ENCODE measurements at places on chromosomes 1 and 21.

- DNase-seq = no peak
These were observed 139.6 kb downstream of the AKT3 start for GRCh38 chr1:243710467-243710866.

GRCh38 chr1:185998391-185998790 lies 264.2 kb downstream of the HMCN1 start:
- no peak for DNase-seq

- DNase-seq = no peak
These were observed 4.2 kb upstream of the ZNF496 start for GRCh38 chr1:247335882-247336281.

DNA sequence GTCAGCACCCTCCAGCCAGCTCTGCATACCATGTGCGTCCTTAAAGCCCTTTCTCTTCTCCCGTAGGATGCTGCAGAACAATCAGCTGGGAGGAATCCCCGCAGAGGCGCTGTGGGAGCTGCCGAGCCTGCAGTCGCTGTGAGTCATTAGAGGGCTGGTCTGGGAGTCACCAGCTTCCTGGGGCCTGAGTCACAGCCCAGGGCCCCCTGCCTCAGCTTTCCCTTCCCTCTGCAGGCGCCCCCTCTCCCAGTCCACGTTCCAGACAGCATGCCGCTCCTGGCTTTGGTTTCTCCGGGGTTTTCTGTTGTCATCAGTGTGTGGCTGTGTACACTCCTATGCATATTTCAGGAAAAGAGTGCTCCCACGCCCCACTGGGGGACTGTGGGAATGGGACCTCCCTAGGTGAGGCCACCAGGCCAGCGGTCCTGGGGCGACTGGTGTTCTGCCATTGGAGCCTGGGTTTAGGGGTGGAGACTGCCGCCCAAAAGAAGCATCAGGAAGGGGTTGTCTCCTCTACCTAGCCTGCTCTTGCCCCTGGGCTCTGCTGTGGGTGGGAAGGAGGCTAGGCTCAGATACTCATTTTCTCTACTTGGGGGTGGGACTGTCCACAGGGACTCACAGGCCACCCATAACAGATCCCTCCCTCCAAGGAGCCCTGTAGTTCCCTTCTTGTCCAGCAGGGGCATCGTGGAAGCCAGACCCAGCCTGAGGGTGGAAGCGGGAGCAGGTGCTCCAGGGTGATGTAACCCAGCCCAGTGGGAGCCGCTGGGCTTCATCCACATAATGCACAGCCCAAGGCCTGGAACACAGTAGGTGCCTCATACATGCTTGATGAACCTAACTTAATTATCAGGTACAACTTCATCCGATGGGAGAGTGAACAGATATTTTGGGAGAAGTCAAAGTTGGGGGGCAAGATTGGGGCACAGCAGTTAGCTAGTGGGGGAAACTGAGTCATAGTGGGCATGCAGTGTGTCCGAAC lies 42.5 kb downstream of the LGR6 start:
- peak; percentile 73 for DNase-seq

DNA sequence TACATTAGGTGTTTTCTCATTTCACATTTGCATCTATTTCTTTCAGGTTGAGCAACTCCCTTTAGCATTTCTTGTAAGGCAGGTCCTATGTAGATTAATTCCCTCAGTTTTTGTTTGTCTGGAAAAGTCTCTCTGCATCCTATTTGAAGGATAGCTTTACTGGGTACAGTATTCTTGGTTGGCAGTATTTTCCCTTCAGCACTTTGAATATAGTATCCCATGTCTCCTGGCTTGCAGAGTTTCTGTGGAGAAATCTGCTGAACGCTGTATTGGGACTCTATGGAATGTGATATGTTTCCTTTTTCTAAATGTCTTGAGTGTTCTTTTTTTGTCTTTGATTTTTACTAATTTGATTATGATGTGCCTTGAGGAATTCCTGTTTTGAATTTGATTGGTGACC lies 28.9 kb upstream of the FAM163A start:
- no peak for DNase-seq

GRCh38 chr1:246609632-246610031 lies 43.4 kb downstream of the CNST start:
- DNase-seq = no peak

DNA sequence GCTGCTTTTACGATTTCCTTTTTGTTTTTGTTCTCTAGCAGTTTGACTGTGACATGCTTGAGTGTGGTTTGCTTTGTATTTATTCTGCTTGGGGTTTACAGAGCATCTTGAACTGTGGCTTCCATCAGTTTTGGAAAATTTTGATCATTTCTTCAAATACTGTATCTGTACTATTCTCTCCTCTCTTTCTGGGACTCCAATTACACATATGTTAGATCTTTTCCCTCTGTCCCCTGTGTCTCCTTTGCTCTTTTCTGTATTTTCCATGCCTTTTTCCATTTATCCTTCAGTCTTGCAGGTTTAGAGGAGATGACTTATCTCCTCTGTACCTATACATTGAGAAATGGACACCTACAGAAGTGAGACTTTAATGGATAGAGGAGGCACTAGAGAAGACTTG lies 31.7 kb downstream of the COQ8A start:
- no peak for DNase-seq

GRCh38 chr1:156708218-156708661 lies 2.9 kb upstream of the CRABP2 start:
- no peak for DNase-seq

- peak; percentile 75 for DNase-seq
These were observed 1.7 kb downstream of the DCAF8 start for GRCh38 chr1:160260406-160261382.

- no peak for DNase-seq
These were observed 84.0 kb upstream of the IVNS1ABP start for GRCh38 chr1:185401019-185401418.

- no peak for DNase-seq
These were observed 11.7 kb upstream of the SNAPIN start for GRCh38 chr1:153646672-153647345.

DNA sequence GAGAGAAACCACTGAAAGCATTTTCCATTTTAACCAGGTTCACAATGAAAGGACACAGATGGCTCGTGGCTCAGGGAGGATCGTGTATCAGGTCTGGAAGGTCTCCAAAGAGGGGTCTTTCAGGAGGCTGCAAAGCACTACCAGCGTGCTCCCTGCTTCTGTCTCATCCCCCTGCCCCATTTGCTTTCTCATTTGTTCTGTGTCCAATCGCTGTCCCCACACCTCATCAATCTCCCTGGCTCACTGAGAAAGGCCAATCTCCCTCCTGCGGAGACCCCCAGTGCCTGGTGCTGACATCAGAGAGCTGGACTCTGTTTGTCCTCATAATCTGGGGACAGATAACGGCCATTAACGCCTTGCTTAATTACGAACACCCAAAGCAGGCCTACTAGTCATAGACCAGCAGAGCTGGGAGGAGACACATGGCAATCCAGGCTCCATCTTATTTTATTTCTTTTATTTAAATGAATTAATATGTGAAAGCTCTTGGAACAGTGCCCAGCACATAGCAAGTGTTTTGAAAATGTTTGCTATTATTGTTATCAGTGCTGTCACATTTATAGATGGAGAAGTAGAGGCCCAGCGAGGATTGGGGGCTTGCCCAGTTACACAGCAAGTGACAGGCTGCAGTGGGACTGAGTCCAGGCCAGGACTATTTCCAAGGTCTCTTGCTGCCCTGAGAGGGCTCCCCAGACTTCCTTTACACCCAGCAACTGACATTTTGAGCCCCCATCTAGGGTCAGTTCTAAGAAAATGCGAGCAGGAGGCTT lies 341.0 kb upstream of the USP24 start:
- no peak for DNase-seq

DNA sequence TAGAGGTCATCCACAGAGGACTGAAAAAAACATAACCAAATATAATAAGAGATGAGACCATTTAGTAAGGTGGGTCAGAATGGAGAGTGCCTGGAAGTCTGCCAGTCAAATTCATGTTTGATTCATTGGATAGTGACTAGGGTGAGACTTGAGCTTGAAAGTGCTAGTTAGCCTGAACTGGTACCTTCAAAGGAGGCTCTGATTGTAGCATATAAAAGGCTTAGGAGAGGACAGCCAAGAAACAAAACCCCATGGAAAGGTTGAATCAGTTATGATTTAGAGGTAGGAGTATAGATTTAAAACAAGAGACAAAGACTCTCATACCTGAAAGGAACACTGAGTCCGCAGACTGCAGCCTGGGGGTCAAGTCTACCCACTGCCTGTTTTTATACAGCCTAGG lies 44.4 kb upstream of the LRRC8C start:
- no peak for DNase-seq

GRCh38 chr1:12446593-12446992 lies 171.4 kb downstream of the DHRS3 start:
- no peak for DNase-seq

GRCh38 chr1:9590201-9590600 lies 1.5 kb downstream of the TMEM201 start:
- no peak for DNase-seq

GRCh38 chr1:118563981-118564951 lies 379.2 kb upstream of the SPAG17 start:
- DNase-seq = no peak

GRCh38 chr21:45016031-45016405 lies 58.4 kb upstream of the ADARB1 start:
- DNase-seq = no peak

DNA sequence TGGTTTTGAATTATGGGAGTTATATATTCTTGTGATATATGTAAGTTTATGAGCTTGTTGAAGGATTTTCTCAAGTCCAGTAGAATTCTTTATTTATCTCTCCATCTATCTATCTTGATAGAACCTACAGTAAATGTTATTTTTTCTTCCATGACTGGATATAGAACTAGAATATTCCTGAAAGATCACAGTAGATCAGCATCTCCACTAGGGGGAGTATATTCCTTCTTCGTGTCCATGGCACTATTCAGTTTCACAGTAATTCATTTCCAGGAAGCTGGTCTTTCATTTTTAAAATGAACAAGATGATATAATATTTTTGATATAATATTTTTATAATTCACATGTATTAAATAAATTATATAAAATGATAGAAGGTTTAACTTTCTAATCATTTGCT lies 18.8 kb downstream of the TMPRSS15 start:
- DNase-seq = no peak

- DNase-seq = no peak
These were observed 634.9 kb downstream of the LMO4 start for GRCh38 chr1:87963556-87963955.

GRCh38 chr1:205998457-205999241 lies 4.5 kb downstream of the RAB7B start:
- DNase-seq = no peak

DNA sequence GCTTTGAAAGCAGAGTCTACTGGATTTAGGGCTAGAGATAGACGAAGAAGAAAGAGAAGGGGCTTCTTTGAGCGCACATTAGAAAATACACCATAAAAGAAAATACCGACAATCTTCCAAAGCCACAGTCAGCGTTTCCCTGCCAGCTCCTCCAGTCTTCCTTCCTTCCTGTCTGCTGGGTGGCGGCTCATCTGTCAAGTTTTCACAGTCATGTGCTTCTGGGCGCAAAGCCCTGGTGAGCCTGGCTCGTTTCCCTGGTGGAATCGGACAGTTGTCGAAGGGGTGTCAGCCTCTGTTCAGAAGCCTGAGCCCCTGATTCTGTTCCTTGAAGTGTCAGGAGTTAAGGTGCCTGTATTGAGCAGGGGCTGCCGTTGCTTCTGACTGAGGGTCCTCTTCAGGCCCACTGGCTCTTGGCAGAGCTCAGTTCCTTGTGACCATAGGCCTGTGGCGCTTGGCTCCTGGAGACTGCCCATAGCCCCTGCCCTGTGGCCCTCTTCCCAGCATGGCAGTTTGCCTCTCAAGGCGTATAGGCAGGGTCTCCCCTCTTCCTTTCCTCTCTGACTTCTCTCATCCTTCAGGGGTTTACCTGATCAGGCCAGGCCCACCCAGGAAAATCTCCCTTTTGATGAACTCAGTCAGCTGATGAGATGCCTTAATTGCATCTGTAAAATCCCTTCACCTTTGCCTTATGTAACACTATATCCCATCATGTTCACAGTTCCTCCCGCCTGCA lies 58.6 kb downstream of the ADARB1 start:
- no peak for DNase-seq

GRCh38 chr1:6011946-6012258 lies 19.7 kb upstream of the NPHP4 start:
- no peak for DNase-seq

- no peak for DNase-seq
These were observed 45.9 kb upstream of the WLS start for GRCh38 chr1:68278221-68278620.

DNA sequence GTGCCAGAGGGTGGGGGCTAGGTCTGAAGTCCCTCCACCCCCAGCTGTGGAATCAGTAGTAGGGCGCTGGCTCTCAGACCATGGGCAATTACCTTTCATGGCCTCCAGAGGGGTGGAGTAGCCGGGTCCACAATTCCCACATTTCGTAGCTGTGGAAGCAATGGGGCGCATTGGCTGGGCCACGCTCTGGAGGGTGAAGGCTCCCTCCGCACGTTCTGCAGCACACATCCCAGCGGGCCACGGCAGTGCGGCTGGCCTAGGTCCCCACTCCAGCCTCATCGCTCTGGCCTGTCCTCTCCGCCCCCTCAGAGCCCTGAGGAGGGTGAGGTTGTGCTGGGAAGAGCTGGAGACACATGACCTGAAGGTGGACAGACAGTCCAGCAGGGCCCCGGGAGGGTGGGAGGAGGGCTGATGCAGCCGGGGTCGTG lies 2.9 kb downstream of the SELENBP1 start:
- DNase-seq = no peak

DNA sequence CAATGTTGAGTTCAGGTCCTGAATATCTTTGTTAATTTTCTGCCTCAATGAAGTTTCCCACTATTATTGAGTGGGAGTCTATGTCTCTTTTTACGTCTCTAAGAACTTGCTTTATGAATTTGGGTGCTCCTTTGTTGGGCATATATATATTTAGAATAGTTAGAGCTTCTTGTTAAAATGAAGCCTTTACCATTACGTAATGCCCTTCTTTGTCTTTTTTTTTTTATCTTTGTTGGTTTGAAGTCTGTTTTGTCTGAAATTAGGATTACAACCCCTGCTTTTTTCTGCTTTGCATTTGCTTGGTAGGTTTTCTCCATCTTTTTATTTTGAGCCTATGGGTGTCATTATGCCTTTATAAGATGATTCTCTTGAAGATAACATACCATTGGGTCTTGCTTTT lies 10.9 kb downstream of the CLCA4 start:
- no peak for DNase-seq

GRCh38 chr1:210246447-210246846 lies 13.9 kb downstream of the SERTAD4 start:
- DNase-seq = no peak

GRCh38 chr1:46616277-46617107 lies at the start of gene MOB3C:
MOB3C (minus strand) TSS chr1:46616811; CDS start chr1:46613321, 3,490 bp downstream.
- DNase-seq = no peak

DNA sequence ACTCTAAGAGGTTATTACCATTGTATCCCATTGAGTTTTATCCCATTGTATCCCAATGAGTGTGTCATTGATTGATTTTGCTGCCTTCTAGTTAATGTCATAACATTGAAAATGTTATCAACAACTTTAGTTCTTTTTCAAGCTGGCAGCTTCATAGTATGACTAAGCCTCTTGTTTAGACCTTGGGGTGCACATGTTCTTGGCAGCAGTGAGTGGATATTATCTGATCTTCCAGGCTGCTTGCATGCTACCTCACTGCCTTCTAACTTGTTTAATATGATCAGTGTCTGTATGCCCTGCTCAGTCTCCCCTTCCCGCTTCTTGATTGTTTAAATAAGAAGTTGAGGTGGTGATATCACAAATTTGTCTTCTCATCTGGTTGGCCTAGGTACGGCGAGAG lies 24.6 kb downstream of the NTPCR start:
- DNase-seq = no peak

- DNase-seq = no peak
These were observed 35.9 kb upstream of the KIF21B start for GRCh38 chr1:201059401-201059800.
